ENCODE measurements at places on chromosomes 2 and 18.

GRCh38 chr2:69322631-69323030 is 64.4 kb downstream of the GFPT1 start:
- no peak for DNase-seq

DNA sequence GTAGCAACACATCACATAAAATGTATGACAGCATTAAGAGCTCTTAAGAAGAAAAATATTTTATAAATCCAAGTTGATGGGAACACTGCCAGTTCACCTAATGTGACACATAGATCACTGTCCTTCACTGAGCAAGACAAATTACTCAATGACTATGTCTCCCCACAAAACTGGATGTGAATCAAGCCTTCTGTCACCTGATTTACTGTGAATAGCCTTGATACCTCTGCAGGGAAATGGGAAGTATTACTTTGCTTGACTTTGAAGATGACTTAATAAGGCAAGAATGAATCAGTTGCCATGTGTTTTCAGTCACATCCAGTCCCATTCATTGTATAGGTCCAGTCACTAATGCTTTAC is 94.6 kb downstream of the NYAP2 start:
- DNase-seq, result no peak

- DNase-seq, result no peak
These were observed 48.7 kb downstream of the PTPRM start for GRCh38 chr18:7615840-7616239.

DNA sequence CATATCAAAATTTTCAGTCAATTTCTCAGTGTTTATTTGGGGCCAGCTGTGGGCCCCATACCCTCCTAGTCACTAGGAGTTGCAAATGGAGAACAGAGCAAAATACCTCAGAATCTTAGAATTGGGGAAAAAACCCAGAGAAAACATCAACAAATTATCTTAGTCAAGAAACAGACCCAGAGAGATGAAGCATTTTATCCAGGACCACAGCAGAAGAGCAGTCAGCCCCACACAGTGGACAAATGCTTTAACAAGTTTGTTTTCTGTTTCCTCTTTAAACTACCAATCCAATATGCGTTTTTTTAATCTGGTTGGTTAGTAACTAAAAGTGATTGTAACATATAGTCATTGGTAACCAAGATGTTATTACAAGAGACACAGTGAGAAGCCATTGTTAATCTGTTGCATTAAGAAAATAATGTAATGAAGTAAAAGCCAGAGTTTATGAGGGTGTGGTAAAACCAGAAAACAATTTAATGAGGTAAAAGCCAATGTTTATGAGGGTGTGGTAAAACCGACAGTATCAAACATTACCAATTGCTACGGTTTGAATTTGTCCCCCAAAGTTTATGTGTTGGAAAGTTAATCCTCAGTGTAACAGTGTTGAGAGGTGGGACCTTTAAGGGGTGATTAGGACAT is 60.7 kb upstream of the COX7A2L start:
- DNase-seq, result no peak

DNA sequence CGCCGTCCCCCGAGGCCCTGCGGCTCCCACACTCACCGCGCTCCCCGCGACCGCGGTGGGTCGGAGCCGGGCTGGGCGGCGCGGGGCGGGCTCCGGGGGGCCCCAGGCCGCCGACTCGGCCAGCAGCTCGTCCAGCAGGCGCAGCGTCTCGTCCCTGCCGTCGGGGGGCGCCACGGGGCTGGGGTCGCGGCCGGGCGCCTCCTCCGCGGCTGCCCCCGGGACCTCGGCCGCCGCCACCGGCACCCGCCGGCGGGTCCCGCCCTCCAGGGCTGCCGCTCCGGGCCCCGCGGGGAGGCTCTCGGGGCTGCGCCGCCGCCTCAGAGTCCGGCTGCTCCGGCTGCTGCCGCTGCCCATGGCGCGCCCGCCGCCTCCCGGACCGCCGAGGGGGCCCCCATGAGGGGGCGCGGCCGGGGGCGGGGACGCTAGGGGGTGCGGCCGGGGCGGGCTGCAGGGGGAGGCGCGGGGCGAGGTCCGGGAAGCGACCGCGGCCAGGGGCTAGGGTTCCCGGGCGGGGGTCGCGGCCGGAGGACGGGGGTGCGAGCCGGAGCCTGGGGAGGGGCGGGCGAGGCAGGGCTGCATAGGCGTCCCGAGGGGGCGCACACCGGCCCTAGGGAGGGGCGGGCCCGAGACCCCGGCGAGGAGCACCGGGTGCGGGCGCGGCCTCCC is at the start of gene CYS1:
Gene CYS1 (minus strand): TSS at position 542 of the 666 bp plus-strand sequence. CDS start 188 bp downstream, at position 354.
- peak; percentile 16 for DNase-seq

GRCh38 chr18:76487070-76487469 is 8.0 kb downstream of the ZNF516 start:
- DNase-seq, result no peak

DNA sequence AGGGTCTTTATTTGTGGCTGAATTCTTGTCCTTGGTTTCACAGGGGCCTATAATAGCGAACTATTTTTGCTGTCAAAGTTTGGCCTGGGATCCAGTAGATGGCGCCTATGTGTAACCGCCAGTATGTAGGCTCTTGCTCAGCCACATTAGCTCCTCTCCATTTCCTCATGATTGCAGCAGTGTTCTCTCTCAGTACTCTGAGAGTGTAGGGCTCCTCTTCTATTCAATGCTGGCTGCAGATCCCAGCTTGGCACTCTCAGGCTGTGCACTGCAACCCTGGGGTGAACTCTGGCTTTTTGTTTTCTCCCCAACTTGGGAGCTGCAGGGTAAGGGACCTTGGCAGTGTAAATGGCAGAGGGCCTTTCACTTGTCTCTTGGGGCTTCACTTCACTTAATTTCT is 344.6 kb upstream of the CHAC2 start:
- DNase-seq, result peak; percentile 14

GRCh38 chr2:167471734-167472133 is 583.5 kb downstream of the XIRP2 start:
- DNase-seq, result no peak

DNA sequence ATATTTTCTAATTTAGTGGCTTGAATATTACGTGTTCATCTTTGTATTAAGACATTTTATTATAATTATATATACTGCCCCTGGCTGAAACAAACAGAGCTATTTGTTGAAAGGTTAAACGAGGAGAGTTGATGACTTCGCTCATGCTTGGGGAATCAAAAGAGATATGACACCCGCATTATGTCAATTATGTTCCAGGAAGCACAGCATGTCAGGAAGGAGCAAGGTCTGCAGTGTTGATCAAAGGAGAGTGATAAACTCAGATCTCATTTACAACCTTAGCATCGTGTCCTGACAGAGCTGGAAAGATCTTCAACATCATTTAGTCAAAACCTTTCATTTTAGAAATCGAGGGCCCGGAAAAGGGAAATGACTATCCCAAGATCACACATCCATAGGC is 510.1 kb downstream of the TDRD15 start:
- no peak for DNase-seq

DNA sequence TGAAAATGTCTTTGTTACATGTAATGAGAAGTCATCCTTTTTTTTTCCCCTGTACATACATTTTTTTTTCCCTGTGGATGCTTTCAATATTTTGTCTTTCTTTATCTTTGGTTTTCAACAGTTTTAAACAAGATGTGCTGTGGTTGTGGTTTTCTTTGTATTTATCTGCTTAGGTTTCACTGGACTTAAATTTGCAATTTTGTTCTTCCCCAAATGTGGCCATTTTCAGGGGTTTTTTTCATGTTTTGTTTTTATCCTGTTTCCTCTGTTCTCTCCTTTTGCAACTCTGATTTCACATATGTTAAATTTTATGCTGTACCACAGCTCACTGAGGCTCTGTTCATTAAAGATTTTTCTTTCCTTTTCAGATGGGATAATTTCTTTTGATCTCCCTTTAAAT is 41.7 kb downstream of the GALNT1 start:
- no peak for DNase-seq

DNA sequence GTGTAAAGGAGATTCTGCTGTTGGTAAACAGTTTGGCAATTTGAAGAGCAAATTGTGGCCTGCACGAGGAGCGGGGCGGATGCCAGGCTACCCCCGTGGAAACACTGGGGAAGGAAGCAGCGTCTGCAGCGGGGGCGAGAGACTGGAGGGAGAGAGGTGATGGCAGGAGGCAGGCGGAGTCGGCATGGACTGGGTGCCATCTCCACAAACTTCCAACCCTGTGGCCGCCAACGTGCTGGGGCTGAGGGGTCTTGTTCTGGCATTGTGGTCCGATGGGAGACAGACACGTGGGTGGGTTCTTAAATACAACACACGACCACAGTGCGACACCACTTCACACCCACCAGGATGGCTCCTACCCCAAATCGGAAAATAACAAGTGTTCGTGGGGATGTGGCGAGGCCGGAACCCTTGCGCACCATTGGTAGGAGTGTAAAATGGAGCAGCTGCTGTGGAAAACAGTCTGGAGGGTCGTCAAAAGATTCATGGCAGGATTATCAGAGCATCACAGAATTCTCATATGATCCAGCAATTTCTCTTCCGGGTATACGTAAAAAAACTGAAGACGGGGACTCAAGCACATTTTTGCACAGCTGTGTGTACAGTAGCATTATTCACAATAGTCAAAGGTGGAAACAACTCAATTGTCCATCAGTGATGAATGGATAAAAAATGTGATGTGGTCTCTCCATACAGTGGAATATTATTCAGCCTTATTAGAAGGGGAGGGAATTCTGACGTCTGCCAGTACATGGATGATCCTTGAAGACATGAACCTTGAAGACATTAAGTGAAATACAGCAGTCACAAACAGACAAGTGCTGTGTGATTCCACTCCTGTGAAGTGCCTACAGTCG is 82.4 kb upstream of the HPCAL1 start:
- DNase-seq, result no peak

DNA sequence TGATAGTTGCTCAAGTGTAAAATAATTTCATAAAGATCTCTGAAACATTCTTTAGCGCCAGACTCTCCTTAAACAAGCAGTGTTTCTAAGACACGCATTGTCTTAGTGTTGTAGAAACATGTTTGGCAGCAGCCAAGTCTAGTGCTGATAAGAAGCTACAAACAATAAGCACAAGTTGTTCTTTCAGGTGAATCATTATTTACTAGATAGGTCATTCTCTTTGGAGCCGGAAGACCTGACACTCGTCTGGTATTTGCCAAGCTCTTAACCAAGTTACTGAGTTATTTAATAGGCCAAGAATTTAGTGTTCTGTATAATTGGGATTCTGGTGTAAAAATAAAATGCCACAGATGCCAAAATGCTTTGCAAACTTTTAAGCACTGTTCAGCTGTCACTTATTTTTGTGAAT is 852.1 kb downstream of the CPS1 start:
- DNase-seq, result peak; percentile 69

DNA sequence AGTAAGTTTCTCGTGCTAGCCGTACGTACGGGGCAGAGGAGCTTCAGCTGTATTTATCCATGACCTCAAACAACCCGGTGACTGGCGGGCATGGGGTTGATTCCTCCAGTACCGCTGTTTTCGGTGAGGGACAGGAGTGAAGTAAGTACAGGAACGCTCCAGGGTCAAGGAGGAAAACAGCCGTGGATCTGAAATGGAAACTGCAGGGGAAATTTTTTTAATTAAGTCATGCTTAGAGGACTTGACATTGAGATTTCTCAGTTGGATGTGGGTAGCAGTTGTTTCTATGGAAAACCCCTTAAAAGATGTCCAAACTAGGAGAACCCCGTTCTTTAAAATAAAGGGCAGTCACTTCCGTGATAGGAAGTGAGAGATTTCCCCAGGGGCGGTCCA is 1.2 kb downstream of the RAB12 start:
- DNase-seq, result no peak

DNA sequence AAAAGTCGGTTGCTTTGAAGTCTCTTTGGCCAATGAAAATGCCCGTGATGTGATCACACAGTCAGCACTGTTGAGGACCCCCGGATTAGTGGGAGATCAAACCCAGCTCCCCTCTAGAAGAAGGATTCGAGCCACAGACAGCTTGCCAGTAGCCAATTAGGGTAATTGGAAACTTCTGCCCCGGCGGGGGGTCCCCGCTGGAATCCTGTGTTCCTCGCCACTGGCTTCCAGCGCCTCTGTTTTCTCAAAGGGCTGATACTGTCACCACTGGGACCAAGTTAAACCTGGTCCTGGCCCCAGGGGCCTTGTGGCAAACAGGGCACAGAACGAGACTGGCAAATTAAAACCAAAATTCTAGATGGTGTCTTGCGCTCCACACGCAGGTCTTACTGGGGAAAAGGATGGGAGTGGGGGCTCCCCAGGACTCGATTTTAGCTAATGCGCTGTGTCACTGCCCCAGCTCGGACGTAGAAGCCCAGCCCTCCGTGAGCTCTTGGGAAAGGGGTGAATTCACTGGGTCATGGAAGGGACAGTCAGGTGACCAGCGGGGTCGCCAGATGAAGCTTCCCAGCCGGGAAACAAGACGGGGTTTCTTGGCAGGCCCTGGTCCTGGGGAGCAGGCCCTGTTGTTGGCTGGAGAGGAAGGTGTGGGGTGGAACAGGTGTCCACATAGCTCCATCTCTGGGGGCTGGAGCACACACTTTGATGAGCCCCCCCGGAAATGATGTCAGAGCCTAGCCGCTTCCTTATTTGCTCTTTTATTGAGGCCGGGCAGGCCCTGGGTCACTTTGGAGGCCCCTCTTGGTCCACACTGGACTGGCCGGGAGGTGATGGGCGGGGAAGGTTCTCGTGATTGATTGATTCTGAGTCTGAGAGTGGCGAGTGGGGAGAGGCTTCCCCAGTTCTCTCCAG is 90.2 kb downstream of the SMAD7 start:
- no peak for DNase-seq

- no peak for DNase-seq
These were observed 68.4 kb upstream of the STAM2 start for GRCh38 chr2:152243761-152244640.

- DNase-seq, result no peak
These were observed 35.8 kb downstream of the MTERF4 start for GRCh38 chr2:241066171-241066892.

DNA sequence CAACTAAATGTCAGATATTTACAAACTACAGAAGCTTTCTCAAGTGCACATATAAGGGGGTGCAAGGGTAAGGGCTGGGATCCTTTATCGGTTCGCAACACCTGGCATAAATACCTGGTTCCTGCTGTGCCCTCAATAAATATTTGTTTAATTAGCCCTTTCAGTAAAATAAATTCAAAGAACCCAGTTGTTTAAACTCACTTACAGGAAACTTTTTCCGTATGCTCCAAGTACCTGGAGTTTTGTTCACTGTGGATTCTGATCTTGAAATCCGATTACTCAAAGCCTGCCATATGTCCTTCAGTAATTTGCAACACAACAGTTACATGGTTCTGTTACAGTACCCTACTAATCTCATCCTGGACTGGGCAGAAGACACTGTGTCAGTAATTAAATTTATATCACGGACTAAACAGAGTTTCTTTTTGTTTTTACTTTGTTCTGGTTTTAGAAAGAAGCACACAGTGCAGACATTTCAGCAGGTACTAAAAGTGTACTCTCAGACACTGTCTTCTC is 36.9 kb downstream of the TBC1D8 start:
- no peak for DNase-seq
